ENCODE measurements at places on chromosomes 3 and 15. TPM values are rescaled to one million over a fixed set of nuclear protein-coding genes. Genes with fewer than 3 reads are reported as not detected.

The SERINC4 gene
- total RNA-seq = not detected

The CDHR4 gene
- not detected for total RNA-seq

The NR1I2 gene
- not detected for total RNA-seq

The GOLGA8J gene
- not detected for total RNA-seq

The DPH3 gene
- 16.5 TPM for total RNA-seq

The MAP2K1 gene
- 44.5 TPM for total RNA-seq

The CYP8B1 gene
- not detected for total RNA-seq

The TLR9 gene
- total RNA-seq = not detected

The GAP43 gene
- total RNA-seq = not detected

The GOLGA8G gene
- total RNA-seq = not detected

The PSMD6 gene
- total RNA-seq = 83.7 TPM

The SKOR1 gene
- total RNA-seq = 0.13 TPM
